SK-N-MC (cell line): ENCODE measurements at places on chromosomes 12 and 14.

DNA sequence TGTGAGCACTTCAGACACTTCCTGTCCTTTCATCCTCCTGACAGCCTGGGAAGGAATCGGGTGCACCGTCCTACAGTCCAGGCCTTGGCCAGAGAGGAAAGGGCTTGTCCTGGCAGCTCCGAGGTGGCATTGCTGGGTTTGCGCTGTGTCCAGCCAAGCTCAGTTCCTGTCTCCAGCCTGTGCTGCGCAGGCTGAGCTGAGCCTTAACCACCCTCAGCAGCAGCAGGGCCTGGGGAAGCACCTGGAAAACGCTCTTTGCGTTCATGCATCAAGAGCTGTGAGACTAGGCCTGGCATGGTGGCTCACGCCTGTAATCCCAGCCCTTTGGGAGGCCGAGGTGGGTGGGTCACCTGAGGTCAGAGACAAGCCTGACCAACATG is 33.7 kb upstream of the EML1 start:
- DNase-seq: no peak

GRCh38 chr12:104522985-104523722 is 66.4 kb downstream of the CHST11 start:
- no peak for DNase-seq

- DNase-seq: no peak
Measured at GRCh38 chr14:68671909-68672308, 121.0 kb downstream of the ZFP36L1 start.

DNA sequence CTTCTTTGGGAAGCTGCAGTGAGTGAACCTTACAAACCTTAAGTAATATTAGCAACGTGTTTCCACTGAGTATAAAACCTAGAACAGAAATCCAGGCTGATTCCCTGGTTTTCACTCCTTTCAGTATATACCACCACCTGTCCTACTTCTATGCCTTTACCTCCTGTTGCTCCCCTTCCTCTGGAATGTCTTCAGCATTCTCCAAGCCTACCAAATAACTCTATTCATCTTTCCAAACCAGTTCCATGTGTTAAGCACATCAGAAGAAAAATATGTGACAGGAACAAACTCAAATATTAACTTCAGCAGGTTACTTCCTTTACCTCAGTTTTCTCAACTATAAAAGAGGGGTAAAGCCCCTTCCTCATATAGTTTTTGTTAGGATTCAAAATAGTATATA is 39.8 kb downstream of the LIMA1 start:
- DNase-seq: no peak
